ENCODE measurements at places on chromosomes 7 and 10.

GRCh38 chr7:155488483-155489127 is 30.7 kb downstream of the EN2 start:
- no peak for DNase-seq

- no peak for DNase-seq
Observed at GRCh38 chr7:2154121-2154520, 78.6 kb downstream of the MAD1L1 start.

- no peak for DNase-seq
Observed at GRCh38 chr7:2313450-2314208, 612 bp downstream of the SNX8 start.

DNA sequence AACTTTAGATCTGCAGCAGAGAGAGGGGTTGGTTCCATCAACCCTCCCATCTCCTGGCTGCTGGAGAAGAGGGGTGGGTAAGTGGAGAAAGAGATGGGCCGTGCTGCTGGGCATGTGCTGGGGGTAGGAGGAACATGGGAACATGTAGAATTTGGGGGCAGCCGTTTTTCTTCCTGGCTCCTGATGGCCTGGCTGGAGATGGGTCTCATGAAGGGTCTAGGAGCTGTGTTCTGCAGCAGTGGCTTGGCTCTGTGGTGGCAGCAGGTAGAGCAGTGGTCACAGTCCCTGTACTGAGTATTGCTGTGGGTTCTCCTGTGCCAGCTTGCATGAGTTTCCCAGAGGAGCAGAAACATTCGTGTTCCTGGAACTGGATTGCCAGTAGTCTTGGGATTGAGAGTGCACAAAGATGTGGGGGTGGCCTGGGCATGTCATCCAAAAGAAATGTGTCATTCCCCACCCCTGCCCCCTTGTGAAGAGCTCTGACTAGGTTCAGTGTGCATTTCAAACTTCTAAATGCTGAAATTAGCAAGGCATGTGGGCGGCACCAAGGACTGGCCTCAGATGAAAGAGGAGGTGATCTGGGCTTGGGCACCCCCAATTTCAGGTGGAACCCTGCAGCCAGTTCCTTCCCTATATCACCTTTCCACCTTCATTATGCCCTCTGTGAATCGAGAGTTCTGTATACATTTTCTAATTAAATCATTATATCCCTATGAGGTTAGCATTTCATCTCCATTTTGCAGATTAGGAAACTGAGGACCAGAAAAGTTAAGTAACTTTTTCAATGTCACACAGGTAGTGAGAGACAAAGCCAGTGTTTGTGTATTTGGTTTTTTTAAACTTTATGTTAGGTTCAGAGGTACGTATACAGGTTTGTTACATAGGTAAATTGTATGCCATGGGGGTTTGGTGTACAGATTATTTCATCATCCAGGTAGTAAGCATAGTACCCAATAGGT is 2.1 kb downstream of the CHST3 start:
- no peak for DNase-seq

DNA sequence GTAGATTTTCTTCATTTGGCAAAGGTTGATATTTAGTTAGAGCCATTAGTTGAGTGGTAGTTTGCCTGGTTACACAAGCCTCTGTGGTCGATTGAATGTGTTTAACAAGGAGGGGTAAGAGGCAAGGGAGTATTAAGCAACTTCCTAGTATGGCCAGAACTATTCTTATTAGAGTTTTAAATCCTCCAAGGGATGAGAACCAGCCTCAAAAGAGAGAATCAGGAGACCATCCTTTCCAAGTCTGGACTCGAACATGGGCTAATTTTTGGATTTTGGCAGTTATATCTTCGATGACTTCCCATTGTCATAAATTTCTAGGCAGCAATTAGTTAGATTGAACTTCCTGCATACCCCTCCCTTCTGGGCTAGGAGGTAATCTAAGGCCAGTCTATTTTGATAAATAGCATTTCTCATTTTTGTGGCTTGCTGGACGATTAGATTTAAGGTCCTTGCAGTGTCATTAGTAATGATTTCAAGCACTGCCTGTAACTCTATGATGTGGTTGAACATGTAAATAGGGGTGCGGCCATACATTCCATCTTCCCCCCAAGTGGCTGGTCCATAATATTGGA is 219.5 kb upstream of the KCND2 start:
- no peak for DNase-seq

Data from activated B cell treated with CpG ODN at 0.5 μM for 24 hours (primary cell).